ENCODE measurements at places on chromosomes 1 and 21.
A peak's percentile ranks its signal among the peaks of the same experiment; 100 is the strongest.

- no peak for DNase-seq
Observed at GRCh38 chr1:84301785-84302385, 377 bp downstream of the SAMD13 start.

DNA sequence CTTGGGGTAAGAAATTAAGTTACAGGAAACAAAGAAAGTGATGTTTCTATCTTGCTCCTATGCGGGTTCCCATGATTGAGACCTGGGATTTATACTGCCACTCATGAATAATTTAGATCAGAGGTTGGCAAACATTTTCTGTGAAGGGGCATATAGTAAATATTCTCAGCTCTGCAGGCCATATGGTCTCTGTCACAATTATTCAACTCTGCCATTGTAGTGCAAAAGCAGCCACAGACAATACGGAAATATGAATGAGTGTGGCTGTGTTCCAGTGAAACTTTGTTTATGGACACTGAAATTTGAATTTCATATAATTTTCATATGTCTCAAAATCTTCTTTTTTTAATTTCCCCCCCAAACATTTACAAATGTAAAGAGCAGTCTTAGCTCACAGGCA, 127.2 kb downstream of the FOXD2 start:
- no peak for DNase-seq

- no peak for DNase-seq
Observed at GRCh38 chr1:113792986-113793385, 19.3 kb downstream of the RSBN1 start.

DNA sequence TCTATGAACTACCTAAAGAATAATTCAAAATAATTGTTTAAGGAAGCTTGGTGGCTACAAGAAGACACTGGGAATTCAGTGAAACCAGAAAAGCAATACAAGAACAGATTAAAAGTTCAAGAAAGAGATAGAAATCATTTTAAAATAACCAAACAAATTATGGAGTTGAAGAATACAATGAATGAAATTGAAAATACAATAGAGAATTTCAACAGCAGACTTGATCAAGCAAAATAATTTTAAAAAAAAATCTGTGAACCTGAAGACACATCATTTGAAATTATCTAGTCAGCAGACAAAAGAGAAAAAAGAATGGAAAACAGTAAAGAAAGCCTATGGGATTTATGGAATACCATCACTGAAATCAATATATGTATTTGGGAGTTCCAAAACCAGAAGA, 31.2 kb upstream of the WNT2B start:
- DNase-seq, result no peak

DNA sequence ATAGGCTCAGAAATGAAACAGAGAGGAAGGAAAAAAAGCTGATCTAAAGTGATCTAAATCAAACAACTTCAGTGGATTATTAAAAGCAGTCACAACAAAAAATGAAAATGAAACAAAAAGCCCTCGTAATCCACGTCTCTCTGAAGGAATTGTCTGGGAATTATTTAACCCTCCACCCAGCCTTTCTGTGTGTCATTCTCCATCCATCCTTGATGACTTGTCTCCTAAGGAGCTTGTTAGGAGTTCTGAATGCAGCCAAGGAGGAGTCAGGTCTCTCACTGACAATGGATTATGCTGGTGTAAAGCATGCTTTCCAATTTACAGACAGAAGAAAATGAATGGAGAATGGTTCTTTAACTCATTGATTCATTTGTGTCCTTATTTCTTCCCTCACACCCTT, 359.3 kb upstream of the RUNX1 start:
- DNase-seq, result no peak

DNA sequence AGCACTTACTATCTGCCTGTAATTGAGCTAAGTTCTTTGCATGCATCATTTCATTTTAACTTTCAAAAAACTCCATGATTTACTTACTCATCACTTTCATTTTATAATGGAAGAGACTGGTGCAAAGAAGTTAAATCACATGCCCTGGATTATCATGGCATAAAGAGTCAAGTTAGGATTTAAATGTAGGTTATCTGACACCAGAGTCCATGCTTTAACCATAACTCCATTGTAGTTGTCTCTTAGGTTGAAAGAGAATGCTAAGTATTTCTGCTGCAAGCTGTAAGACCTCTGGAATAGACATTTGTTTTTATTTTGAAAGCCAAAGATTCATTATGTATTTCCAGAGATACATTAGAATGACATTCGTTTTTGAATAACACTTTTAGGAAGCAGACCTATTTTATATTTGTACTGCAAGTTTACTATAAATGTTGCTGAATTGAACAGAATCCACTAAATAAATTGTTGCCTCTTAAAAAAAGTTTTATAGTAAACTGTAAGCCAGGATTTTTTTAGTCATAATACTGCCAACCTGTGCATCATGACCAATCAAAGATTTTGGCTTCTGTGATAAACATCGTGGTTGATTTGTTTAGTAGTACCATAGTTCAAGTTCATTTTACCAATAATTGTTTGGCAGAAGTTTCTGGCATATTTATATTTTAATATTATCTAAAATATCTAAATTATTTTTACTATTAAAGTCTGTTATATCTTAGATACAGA, 26.1 kb downstream of the CFH start:
- no peak for DNase-seq

GRCh38 chr1:64161357-64161941, 42.0 kb upstream of the UBE2U start:
- DNase-seq, result no peak

DNA sequence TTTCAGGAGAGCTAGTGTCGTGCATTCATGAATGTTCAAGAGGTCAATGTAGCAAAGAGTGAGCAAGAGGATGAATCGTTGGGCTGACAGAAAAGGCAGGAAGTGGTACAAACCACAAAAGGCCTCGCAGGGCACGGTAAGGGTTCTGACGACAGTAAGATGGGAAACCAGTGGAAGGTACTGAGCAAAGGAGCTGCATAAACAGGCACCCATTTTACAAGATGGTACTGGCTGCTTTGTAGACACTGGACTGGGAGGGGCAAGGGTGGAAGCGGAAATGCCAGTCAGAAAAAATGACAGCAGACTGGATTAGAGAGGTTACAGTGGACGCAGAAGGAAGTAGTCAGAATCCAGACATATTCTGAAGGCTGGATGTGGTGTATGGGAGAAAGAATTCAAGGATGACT, 123.5 kb downstream of the PTPN14 start:
- DNase-seq, result peak; percentile 74

DNA sequence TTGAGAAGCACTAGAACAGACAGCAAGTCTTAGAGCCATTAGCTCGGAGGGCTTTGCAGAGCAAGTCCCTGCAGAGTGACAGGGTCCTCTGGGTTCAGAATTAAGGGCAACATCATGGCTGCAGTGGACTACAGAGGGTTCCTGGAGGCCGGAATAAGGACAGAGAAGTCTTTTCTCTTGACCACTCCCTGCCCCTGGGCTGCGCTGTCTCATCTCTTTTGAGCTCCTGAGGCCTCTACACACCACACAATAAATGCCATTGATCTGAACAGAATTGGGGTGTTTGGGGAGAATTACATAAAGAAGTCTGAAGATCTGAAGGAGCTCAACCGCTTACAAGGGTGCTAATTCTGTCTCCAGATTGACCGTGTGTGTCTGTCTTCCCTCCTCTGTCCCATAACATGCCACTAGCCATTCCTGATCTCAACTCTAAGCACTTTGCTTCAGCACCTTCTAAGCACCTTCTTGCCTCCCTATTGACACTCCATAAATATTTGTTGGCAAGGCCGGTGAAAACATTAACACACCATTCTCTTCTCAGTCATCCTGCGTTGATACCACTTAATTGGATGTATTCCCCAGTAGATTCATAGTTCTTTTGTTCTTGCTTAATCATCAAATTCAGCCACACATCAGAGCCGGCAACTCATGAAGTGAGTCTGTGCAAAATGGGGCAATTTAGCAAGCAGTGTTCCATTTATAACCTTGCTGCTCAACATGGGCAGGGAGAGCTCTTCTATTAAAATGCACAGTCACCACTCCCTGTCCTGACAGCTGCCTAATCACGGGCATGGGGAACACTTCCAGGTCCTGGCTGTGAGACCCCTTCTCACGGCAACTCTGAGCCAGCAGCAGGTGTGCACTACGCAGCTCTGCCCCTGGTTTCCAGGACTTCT, 49.7 kb downstream of the NMNAT2 start:
- no peak for DNase-seq

DNA sequence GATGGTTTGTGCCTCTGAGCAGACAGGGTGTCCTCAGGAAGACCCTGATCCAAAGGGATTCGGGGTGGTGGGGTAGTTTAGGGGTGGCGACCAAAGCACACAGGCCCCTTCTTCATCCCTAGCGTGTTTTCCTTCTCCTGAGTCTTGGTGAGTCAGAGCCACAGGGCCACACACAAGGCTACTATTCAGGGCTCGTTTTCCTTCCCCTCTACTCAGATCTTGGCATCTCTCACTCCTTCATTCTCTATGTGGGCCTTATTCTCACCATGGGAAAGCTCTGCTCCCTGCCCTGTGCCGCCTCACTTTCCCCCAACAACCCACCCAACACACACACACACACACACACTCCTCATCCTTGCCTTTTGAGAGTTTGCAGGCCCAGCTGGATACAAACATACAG, 43.6 kb upstream of the WNT2B start:
- no peak for DNase-seq
